T-helper 9 cell (primary cell): ENCODE measurements at places on chromosomes 6 and 20.

GRCh38 chr6:68967549-68968300 lies 332.6 kb downstream of the ADGRB3 start:
- DNase-seq: peak; percentile 28

- no peak for DNase-seq
Observed at GRCh38 chr6:139821676-139822223, 447.3 kb upstream of the CITED2 start.

GRCh38 chr6:166955865-166956443 lies 396 bp downstream of the RNASET2 start:
- no peak for DNase-seq

GRCh38 chr6:113805811-113806495 lies 51.2 kb upstream of the MARCKS start:
- DNase-seq: no peak

GRCh38 chr20:17799575-17800227 lies 99.9 kb downstream of the BANF2 start:
- no peak for DNase-seq

DNA sequence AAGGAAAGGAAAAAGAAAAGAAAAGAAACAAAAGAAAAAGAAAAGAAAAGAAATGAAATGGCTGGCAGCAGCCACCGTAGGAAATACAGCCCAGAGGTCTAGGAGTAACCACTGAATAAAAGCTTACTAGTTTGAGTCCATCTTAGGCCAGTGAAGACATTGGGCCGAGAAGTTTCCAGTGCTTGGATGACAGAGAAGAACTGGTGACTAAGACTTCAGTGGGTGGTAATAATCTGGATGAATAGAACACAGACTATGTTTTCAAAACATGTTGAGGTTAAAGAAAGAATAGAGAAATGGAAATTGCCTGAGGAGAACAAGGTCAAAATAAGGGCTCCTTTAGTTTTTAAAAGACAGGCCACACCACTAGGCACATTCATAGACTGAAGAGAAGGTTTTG lies 198.8 kb downstream of the ATXN1 start:
- DNase-seq: no peak

GRCh38 chr6:42774201-42774600 lies 7.7 kb upstream of the BICRAL start:
- no peak for DNase-seq
